ENCODE measurements at places on chromosomes 6 and 20.

GRCh38 chr6:167872538-167873210 is 46.0 kb downstream of the AFDN start:
- DNase-seq, result no peak

DNA sequence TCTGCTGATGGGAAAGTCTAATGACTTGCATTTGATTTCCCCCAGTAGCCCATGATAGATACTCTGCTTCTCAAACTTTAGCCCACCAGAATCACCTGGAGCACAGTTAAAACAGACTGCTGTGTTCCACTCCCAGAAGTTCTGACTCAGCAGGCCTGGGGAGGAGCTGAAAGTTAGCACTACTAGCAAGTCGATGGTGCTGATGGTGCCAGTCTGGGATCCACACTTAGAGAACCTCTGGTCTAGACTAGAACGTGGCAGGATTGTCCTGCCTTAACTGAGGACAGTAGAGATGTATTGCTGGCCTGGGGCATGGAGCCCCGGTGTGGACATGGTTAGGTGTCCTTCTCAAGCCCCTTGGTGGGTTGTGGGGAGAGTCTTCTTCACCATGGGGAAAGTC is 8.7 kb downstream of the TOX2 start:
- no peak for DNase-seq

DNA sequence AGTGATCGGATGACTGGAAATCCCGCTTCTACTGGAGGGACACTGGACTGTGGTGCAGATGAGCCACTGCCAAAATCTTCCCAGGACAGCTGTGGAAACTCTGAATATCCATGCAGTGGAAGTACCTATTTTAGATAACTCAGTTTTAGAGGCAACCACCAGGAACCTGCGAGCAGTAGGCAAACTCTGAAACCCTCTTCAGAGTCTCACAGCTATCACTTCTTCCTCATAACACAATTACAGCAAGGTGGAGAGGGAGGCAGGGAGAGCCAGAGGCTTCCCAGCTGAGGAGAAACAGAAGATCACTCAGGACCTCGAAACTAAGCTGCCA is 322.8 kb upstream of the NT5E start:
- no peak for DNase-seq

GRCh38 chr6:41063884-41064285 is 8.3 kb downstream of the OARD1 start:
- no peak for DNase-seq
